ENCODE measurements at places on chromosomes 1 and 21.

DNA sequence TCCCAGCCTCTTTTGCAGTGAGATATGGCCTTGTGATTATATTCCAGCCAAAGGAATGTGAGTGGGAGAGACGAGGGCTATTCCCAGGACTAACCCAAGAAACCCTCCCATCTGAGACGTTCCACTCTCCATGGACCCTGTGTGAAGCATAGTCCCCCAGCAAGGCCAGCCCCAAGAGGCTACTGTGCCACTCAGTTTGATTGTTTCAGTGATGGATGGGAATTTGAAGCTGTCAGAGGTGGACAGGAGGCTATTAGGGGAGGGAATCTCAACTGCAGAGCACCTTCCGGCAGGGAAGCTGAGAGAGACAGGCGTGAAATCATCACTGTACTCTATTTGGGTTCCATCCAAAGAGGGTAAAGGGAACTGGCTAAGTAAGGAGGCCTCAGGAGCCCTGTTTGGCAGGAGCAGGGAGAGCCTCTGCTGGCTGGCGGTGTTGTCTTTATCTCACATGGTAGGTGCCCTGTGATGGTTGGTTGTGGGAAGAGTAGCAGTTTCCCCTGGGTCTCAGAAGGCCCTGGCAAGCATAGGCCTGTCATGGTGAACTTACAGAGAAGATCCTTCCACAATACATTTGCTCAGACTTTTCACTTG is 3.4 kb upstream of the TEX35 start:
- DNase-seq, result no peak

- DNase-seq, result no peak
These were observed 19.5 kb upstream of the TNFRSF1B start for GRCh38 chr1:12147201-12147701.

- peak; percentile 45 for DNase-seq
These were observed 100.3 kb downstream of the RNF220 start for GRCh38 chr1:44505210-44505993.

GRCh38 chr1:192914092-192914491 is 105.3 kb downstream of the RGS2 start:
- no peak for DNase-seq

DNA sequence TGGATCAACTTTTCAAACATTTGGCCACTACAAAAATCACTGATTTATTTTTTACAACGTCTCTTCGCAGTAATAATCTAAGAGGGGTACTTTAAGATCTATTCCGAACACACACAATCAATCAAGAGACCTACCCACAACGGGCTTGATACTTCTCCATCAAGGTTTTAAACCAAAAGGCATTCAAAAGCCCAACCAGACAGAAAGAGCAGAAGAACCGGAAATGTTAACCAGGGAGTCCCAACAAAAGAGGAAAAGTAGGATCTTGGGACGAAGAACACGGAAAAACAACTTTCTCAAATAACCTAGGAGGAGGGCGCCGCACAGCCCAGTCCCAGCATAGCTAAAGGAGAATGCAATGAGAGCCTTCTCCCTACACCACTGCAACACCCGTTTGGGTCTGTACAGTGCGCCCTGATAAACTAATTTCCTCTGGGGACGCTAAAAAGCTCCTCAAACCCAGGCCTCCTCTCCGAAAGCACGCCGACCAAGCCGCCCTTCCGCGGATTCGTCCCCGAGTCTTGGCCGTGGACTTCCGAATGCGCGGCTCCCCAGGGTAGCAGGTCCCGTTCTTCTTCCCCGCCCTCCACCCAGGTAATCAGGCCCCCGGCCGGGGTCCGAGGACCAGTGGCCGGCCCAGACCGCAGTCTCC is 623 bp downstream of the RPL22 start:
- DNase-seq, result peak; percentile 52

DNA sequence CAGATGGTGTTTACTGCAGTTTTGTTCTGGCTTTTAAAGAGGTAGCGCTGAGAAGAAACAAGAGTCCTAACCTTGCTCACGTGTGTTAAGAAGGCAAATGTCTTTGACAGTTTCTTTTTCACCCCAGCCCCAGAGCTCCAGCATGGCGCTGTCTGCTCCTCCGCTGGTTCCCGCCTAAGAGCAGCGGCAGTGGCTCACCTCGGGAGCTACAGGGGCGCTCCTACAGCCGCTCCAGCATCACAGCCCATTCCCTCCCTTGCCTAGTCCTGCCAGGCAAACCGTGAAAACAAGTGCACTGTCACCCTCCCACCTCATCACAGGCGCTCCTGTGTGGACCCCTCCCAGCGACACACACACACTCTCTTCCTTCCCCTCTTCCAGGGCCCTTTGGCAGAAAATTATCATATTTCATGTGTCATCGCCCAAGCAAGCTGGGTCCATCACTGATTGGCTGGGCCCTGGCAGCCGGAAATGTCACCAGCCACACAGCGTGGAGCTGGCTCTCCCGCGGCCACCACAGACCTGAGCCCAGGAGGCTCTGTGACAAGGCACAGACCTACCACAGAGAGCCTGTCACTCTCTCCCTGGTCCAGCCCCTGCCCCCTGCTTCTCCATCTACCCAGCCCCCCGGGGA is 1.2 kb upstream of the HIVEP3 start:
- peak; percentile 71 for DNase-seq

GRCh38 chr1:224894915-224895314 is 34.6 kb upstream of the DNAH14 start:
- no peak for DNase-seq

- no peak for DNase-seq
These were observed 427.2 kb downstream of the KCNT2 start for GRCh38 chr1:196180847-196181593.

DNA sequence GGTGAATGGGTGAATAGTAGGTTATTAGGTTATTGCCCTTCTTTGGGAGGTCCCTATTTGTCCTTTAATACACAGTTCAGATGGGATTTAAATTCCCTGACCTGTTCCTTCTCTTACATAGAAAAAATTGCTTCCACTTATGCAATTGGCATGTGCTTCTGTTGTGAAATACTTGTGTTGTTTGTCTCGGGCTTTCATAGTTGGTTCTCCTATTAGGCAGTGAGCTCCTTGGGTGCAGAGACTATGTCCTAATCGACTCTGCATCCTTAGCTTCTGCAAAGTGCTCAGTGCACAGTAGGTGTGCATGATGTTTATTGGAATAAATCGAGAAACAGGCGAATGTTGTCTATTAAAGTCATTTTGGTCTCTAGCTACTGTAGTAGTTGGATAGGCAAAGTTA is 1.3 kb upstream of the PDE4B start:
- DNase-seq, result no peak

Measured in Right ventricle myocardium superior (tissue), 1 donor.